Stimulated activated CD4-positive, alpha-beta T cell treated with anti-CD3 and anti-CD28 coated beads, TNF-alpha, amount 100 ng/mL, for 48 hours (primary cell): ENCODE measurements at places on chromosomes 1 and 21.

GRCh38 chr1:164668491-164669400, 109.8 kb downstream of the PBX1 start:
- DNase-seq = no peak

- DNase-seq = no peak
Observed at GRCh38 chr1:243543501-243543900, 287.7 kb downstream of the SDCCAG8 start.

DNA sequence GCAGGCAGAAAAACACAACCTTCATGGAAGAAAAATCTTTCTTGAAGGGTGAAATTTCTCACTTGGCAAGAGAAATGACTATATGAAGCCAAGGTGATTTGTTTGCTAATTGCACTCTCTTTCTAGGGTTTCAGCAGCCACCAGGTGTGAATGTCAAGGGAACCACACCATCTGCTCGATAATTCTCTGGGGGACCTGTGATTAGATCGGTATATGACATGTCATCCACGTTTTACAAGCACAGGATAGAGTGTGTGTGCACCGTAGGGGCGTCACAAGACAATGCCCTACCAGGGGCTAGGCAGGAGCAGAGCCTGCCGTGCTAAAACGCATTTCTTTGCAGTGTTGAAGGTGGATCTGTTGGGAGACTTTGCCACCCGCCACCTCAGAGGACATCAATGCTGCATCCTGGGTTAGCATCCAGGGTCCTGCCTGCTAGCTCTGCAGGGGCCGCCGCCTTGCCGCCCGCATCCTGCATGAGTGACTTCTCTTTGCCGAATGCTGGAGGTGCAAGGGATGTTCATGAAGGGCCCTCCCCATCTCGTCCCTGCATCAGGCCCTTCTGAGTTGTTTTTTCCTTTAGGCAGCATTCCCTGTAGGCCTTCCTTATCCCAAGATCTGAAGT, 37.8 kb upstream of the CCSAP start:
- no peak for DNase-seq

GRCh38 chr1:7338439-7338838, 432.7 kb upstream of the VAMP3 start:
- DNase-seq = no peak

GRCh38 chr1:173353350-173353749, 123.8 kb upstream of the PRDX6 start:
- no peak for DNase-seq
